Midbrain (tissue), 1 donor: ENCODE measurements at places on chromosomes 3 and 15.

- no peak for DNase-seq
Observed at GRCh38 chr15:72968531-72968922, 83.7 kb upstream of the NEO1 start.

DNA sequence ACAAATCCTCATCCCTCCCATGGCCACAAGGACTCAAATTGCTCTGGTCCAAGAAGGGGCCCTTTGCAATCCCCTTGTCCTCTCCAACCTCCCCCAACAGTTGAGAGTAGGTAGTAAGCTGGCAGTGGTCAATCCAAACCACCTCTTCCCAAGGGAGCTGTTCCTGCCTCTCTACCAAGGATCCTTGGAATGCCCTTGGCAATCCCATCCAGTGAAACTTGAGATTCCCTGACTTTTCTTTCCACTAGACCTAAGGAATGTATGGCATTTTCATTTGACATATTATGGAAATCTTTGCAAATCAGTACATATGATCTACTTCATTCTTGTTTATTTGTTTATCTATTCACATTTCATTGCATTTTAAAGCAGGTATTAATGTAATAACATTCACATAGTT lies 4.8 kb upstream of the RBP2 start:
- DNase-seq: no peak

DNA sequence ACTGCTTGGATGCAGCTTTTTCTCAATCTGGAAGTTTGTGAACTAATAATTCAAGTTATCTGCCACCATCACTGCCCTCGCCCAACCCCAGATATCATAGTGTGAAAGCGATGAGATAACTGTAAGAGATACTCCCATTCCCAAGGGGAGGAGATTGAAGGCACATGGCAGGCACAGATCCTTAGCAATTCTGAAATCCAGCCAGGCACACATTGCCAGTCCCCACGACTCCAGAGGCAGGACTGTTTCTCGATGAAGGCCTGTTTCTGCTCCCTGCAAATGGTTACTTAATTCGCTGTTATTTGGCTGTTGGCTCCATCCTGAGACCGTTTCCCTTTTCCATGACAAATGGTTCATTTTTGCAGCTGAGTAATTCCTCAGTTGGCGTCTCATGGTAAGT lies 63.2 kb upstream of the NEDD4 start:
- DNase-seq: no peak

- peak; percentile 22 for DNase-seq
Observed at GRCh38 chr3:173510565-173510964, 113.0 kb downstream of the NLGN1 start.

- no peak for DNase-seq
Observed at GRCh38 chr3:171731691-171732090, 78.6 kb downstream of the PLD1 start.

DNA sequence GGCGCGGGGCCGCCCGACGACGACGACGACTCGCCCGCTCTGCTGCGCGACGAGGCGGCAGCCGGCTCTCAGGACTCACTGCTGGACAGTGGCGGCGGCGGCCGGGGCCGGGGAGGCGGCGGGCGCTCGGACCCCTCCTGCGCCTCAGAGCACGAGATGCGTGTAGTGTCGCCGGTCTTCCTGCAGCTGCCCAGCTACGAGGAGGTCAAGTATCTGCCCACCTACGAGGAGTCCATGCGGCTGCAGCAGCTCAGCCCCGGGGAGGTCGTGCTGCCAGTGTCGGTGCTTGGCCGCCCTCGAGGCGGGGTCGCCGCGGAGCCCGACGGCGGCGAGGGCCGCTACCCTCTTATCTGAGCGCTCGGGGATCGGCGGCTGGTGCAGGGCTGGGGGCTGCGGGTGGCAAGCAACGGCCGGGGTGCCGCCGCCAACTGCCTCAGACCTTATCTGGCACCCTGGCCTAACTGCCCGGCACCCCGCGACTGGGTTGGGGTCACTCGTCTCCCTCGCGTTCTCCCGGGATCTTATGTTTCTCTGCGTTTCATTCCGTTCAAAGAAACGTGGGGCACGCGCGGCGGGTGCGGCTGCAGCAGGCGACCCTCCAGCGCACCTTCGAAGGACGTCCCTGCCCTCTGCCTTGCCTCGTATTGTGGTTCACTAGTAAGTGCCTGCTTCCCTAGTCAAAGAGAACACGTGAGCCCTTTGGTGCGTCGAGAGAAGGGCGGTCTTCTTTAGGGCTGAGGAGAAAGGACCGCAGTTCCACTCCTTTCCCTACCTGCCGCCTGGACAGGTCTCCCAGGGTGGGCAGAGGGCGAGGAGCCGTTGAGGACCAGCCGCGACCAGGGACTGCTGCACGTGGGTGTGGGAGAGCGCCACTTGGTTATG lies 1.0 kb downstream of the C3orf80 start:
- DNase-seq: no peak

GRCh38 chr3:162175878-162176277 lies 679.3 kb downstream of the OTOL1 start:
- no peak for DNase-seq

DNA sequence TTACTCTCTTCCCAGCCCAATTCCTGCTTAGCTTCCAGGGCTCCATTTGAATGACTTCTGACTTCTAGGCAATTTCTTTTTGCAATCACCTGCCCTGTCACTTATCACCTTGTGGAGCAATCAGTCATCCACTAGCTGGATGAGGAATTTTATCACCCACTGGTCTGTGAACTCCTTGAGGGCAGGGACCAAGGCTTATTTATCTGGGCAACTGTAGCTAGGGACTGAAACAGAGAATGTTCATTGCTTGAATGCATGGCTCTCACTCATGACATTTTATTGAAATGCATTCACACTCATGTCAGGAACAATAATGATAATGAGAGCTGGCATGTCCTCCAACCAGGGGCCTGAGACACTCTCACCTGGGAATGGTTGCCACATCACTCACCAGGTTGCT lies 15.5 kb downstream of the TNFAIP8L3 start:
- no peak for DNase-seq

DNA sequence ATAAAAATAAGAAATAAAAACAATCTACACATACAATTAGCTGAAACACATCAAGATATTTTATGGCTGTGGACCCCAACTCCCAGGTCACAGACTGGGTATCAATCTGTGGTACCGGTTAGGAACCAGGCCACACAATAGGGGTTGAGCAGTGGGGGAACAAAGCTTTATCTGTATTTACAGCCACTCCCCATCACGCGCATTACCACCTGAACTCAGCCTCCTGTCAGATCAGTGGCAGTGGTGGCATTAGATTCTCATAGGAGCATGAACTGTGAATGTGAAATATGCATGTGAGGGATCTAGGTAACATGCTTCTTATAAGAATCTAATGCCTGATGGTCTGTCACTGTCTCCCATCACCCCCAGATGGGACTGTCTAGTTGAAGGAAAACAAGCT lies 17.7 kb upstream of the DNAJC19 start:
- no peak for DNase-seq

DNA sequence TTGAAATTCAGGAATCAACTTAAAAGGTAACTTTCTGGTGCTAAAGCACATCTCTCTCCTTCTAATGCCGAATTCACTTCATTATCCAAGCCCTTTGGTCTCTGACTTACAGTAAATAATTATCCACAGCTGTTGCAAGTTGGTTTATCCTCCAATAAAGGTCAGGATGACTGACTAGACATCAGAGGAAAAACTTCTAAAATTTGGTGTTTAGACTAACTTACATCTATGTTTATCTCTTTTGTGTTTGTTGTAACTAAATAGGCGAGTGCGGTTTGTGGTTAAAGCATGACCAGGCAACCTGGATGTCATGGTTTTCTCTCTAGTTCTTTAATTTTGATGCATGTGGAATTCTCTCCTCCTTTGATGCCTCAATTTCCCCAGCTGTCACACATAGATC lies 237.4 kb upstream of the LRTM1 start:
- no peak for DNase-seq

GRCh38 chr15:26628879-26629529 lies 143.9 kb downstream of the GABRB3 start:
- DNase-seq: no peak

GRCh38 chr3:88044411-88044810 lies 14.4 kb downstream of the CGGBP1 start:
- DNase-seq: no peak

DNA sequence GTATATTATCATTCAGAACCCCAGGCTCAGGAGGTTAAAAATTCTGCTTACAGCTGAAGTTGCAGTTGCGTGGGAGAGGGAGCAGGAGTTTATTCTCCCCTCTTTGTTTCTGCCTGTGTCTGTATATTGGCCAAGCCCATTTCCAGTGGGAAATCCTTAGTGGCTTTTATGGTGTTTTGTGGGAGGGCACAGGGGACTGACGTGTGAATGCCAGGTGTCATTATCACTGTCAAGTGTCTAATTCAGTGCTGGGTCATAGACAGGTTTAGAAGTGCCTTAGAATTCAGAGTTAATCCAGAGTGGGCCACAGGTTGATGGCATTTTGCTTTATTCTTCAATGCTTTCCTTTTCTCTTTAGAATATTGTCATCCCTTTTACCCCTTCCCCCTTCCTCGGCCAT lies 33.4 kb downstream of the SLCO3A1 start:
- DNase-seq: no peak

DNA sequence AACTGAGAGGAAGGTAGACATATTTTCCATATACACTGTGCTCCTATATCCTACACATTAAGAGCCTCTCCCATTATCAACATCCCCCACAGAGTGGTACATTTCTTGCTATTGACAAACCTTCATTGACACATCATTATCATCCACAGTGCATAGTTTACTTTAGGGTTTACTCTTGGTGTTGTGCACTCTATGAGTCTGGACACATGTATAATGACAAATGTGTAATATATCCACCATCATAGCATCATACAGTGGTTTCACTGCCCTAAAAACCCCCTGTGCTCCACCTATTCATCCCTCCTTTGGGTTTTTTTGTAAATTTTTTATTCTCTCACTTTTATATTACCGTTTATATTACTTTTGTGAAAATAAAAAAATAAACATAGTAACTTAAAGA lies 22.2 kb upstream of the CLDN18 start:
- DNase-seq: no peak

DNA sequence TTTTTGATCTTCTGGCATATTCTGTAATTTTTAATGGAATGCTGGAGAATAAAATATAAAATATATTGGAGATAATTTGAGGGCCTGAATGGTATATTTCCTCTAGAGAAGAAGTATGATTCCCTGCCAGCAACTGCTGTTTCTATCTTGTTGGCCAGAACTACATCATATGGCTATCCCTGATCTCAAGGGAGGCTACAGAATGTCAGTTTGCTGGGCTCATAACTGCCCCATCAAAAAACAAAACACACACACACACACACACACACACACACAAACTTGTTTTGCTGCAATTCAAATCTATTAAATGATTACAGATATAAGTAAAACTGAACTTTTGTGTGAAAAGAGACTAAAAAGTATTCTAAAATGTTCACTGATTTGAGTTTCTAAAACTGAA lies 51.0 kb downstream of the RASA2 start:
- DNase-seq: no peak
